Mucosa of descending colon (tissue), 3 donors: ENCODE measurements at places on chromosomes 5 and 9. TPM values are rescaled to one million over a fixed set of nuclear protein-coding genes. Genes with fewer than 3 reads are reported as not detected.

DNA sequence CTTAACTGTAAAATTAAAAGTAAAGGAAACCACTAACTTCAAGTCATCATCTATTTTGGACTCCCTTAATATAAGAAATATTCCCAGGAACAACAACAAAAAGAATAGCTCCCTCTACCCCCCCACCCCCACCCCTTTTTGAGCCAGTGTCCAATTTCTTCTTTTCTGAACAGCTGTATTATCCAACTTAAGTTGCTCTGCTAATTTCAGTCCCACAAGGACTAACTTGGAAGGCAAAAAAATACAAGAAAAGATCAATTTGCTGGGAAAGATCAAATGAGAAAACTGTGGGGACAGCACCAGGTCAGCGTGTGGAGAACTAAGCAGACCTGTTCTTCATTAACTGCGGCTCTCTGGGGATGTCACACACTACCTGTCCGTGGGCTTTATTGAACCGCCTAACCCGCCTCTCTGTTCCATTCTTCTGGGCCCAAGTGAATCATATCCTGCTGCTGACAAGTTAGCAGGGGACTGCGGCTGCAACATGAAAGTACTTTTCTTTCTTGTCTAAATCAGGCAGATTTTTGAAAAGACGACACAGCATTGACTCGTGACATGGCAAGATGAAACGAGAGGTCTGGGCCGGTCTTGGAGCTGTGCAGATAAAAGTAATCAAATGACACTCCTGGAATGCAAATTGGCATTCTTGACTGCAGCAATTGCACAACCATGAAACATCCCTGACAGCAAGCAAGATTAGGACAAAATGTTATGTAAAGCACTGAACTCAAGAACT is 2.7 kb downstream of the BNC2 start:
- DNase-seq, result no peak

- DNase-seq, result no peak
Observed at GRCh38 chr5:72746736-72747135, 69.7 kb upstream of the TNPO1 start.

DNA sequence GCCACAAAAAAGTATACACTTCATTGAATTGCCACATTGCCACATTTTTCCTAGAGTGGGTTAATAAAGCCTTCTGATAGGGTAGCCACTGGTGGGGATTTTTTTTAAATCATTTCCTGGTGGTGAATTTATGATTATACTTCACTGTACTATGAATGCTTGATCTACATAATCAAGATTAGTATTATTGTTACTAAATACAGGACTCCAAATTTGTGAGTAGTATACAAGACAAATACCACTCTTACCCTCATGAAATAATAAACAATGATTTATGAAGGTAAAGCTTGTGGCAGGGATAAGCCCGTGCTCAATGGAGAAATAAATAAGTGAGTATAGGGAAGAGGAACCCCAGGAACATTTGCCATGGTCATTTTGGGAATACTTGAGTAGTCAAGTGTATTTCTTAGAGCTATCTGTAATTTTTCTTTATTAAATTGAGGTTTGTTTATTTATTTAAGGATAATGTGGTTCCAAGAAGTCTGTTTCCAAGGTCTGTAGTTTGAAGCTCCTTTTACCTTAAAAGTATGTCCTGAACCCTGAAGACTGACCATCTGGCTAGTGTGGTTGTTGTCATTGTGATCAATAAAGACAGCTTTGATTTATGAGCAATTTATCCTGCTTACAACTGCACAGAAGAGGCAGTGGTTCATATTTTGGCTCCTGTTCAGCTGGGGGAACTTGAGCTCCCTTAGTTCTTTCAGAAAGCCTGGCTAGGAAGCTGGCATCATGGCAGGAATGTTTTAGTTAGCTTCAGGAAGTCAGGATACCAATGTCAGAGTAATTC is 118.6 kb downstream of the ZSWIM6 start:
- no peak for DNase-seq

- DNase-seq, result no peak
Observed at GRCh38 chr9:124625087-124625486, 117.9 kb upstream of the NR5A1 start.

DNA sequence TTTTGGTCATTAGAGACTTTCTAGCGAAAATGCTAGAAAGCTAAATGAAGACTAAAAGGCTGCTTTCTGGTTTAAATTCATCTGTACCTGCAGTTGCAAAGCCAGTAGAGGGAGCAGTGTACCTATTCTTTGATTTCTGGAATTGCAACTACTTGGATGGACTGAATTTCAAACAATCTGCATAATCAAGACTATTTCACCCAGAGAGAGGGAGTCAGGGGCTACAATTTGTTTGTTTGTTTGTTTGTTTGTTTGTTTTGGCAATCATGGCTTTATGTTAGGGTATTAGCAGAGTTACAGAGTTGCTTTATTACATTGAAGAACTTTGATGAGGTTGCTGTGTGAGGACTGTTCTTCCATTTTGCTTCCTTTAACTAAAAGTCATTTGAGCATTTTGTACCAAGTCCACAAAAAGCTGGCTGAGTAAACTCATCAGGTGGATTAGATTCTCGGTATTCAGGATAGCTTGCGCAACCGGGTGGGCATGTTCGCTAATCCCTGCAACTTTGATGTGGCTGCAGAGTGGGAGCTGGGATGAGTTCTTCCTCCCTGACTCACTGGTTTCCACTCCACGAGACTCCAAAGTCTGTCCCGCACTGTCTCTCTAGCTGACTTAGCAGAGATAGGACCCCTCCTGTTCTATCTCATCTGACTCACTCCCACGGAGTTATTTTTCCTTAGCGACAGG is 80.0 kb upstream of the TUT7 start:
- no peak for DNase-seq

GRCh38 chr5:138438724-138439476 is at the start of gene REEP2:
Gene REEP2, plus strand, starts transcription at chr5:138439057. Its CDS starts 152 bp downstream, at chr5:138439209.
- DNase-seq, result peak; percentile 57

GRCh38 chr9:114434878-114435311 is 47.1 kb upstream of the AKNA start:
- DNase-seq, result no peak

DNA sequence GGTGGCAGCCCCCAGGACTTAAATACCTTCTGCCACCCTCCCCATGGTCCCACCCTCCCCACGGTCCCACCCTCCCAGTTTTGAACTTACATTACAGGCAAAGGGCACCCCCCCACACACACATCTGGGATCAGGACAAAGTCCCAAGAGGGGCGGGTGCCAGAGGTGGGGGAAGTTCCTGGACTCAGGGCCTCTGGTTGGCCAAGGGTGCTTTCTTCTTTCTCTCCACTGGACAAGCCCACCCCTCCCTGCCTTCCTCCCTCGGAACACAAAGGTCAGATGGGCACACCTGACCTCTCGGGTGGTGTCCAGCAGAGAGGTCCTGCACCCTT is 19.1 kb upstream of the RALGDS start:
- DNase-seq, result peak; percentile 78

- no peak for DNase-seq
Observed at GRCh38 chr5:137207023-137207760, 291.9 kb downstream of the SPOCK1 start.

DNA sequence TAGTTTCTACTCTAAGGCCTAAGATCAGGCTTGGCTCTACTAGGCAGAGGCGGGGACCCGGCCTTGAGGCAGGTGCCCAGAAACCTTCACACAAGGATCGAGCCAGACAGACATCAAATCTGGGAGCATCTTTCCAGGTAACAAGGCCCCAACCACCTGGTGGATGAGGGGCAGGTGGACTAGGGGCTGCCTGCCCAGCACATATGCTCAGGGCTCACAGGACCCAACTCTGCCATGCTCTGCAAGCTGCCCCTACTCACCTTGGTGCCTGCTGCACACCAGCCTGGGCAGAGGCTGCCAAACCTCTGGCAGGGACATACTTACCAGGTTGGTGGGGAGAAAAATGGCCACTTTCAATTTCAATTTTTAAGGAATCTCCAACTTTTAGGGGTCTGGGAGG is 2.2 kb upstream of the ZNF618 start:
- DNase-seq, result no peak

DNA sequence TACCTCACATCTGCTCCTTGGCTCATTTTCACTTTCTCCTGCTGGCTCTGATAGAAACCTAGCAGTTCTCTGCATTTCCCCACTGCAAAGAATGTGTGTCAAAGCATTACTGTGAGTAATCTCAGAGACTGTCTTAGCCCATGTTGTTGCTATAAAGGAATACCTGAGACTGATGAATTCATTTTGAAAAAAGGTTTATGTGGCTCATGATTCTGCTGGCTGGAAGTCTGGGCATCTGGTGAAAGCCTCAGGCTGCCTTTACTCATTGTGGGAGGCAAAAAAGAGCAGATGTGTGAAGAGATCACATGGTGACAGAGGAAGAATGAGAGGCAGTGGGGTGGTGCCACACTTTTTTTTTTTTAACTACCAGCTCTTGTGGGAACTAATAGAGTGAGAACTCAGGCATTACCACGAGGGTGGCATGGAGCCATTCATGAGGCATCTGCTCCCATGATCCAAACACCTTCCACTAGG is 191.6 kb upstream of the CTNND2 start:
- no peak for DNase-seq

GRCh38 chr5:147560718-147561331 is 51.0 kb upstream of the DPYSL3 start:
- DNase-seq, result no peak

- DNase-seq, result no peak
Observed at GRCh38 chr9:114317665-114318357, 5.1 kb upstream of the ORM1 start.

DNA sequence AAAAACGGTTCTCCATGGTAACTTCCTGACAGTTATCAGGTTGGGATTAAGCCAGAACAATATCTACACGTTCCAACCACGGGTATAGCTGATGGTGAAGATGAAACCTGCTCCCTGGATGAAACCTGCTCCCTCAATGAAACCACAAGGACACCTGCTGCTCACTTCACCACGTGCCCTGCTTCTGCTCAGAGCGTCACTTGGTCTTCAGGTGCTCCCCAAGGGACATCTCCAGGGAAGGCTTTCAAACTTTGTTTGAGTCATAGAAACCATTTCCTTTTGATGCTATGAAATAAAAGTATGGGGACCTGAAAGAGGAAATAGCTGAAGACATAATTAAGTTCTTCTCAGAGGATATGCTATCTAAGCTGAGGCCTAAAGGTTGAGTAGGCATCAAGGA is 242.4 kb downstream of the MED10 start:
- DNase-seq, result no peak

DNA sequence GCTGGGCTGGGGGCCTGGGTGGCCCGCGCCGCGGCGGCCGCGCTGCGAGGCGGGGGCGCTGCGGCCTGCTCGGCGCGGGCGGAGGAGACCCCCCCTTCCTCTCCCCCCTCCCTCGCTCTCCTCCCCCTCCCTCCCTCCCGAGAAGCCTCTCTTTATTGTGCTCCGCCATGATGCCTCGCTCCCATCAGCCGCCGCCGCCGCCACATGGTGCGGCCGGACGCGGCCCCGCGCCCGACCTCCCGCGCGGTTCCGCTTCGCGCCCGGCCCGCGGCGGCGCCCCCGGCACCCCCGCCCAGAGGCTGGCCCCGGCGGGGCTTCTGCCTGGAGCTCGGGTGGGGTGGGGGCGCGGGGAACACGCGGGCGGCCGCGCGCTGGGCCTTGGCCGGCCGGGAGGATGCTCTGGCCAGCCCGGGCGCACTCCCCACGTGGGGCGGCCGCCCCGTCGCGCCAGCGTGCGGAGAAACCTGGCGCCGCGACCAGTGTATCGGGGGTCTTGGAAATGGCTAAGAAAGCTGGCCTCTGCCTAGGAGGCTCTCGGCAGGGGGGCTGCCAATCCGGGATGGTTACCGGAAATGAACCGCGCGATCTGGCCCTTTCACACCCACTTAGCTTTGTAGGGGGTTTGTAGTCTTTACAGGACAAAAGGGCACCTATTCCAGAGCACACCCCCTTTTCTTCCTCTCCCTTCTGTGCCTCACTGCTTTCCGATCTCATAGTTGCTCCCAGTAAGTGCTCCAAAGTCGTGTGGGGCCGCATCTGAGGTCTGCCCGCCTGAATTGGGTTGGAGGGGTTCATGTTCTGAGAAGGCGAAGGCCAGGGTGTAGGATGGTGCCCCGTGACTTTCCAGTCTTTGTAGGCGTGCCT is 1.0 kb downstream of the SET start:
- peak; percentile 71 for DNase-seq

GRCh38 chr5:37846786-37847310 is 7.0 kb upstream of the GDNF start:
- no peak for DNase-seq

- DNase-seq, result no peak
Observed at GRCh38 chr5:66821688-66822429, 225.7 kb downstream of the MAST4 start.

- no peak for DNase-seq
Observed at GRCh38 chr9:93212409-93212808, 28.5 kb downstream of the WNK2 start.

DNA sequence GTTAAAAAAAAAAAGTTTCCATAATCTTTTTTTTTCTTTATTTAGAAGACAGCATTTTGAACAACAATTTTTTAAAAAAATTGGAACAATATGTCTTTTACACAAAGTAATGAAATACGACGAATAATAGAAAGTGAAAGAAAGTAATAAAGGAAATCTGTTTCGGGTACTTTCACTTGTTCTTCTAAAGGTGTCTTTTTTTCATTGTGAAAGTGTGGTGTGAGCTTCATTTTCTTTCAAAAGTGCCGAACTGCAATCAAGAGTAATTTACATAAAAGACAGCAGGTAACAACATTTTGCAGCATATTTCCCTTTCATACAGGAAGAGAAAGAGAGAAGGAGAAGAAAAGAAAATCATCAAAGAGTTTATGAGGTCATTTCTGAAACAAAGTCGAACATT is 159.7 kb upstream of the CDH12 start:
- no peak for DNase-seq

DNA sequence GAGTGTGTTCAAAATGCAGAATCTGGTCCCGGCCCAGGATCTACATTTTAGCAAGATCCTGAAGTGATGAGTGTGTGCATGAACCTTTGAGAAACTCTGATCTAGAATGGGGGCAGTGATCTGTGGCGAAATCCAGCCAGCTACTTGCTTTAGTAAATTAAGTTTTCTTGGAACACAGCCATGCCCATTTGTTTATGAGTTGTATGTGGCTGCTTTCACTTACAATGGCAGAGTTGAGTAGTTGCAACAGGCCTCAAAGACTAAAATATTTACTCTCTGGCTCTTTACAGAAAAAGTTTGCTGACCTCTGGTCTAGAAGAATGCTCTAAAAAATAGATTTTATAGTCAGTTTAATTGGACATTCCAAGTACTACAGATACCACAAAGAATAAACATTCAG is 588.3 kb downstream of the BNC2 start:
- no peak for DNase-seq

- no peak for DNase-seq
Observed at GRCh38 chr5:158172005-158172404, 313.1 kb upstream of the CLINT1 start.

HACD4 gene
- 6.1 TPM for total RNA-seq

SPINK7 gene
- not detected for total RNA-seq

MARCOL gene
- total RNA-seq, result not detected

CDO1 gene
- 3.0 TPM for total RNA-seq

DND1 gene
- 0.95 TPM for total RNA-seq

DPYSL3 gene
- 134 TPM for total RNA-seq

CXXC5 gene
- 31.0 TPM for total RNA-seq

LCN2 gene
- 456 TPM for total RNA-seq

CCDC152 gene
- total RNA-seq, result 0.47 TPM

EIF4E1B gene
- not detected for total RNA-seq

ARID3C gene
- total RNA-seq, result not detected

PCDHB2 gene
- total RNA-seq, result 1.1 TPM

HAVCR1 gene
- total RNA-seq, result 24.1 TPM

CREBRF gene
- total RNA-seq, result 27.0 TPM
